Stimulated activated CD8-positive, alpha-beta memory T cell treated with anti-CD3 and anti-CD28 coated beads, Interleukin-7, amount 100 ng/mL, for 1 hour (primary cell): ENCODE measurements at places on chromosomes 12 and 14.
A peak's percentile ranks its signal among the peaks of the same experiment; 100 is the strongest.

DNA sequence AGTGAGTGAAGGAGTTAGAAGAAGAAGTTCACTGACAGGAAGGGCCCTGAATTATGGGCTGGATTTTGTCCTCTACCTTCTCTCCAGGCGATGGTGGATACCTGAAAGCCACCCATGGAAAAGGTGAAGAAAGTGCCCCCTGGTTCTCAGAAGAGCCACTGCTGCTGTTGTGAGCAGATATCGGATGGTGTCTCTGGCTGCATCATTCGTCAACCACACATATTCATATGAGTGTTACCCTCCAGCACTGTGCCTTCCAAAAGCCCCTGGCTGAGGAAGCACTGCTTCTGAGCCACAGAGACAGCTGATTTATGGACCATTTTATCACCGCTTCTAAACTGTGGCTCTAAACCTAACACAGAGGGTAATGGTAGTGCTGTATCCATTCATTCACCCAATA, 2.0 kb upstream of the ACTN1 start:
- no peak for DNase-seq

DNA sequence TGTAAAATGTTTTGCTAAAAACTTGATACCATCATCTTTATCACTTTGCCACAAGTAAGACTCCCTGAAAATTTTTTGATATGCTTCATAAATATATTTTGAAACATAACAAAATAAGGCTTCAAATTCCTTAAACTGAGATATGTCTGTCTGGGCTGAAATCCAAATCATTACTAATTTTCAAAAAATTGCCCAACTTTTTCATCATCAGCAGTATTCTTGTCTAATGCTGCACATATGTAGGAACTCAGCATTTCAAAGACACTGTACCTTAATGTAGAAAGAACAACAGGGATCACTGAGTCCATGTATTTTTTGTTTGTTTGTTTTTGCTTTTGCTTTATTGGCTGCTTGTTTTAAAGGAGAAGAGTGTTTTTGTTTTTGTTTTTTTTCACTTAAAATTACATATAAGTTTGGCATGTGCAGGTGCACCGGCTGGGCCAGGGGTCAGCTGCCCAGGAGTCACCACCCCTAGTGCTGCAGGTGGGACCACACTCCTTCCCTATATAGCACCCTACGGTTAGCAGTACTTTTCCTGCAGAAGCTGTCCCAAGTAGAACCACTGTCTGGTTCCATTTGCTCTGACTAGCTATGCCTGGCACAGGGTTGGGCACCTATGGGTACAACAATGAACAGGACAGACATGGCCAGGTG, 231.2 kb downstream of the PIK3C2G start:
- DNase-seq: no peak

- DNase-seq: peak; percentile 38
These were observed at the start of gene ARID2 for GRCh38 chr12:45729233-45730083. ARID2 (plus strand) TSS chr12:45729706; CDS start chr12:45729837, 131 bp downstream.

GRCh38 chr12:101490286-101490920, 15.3 kb downstream of the SPIC start:
- DNase-seq: no peak

GRCh38 chr14:31435276-31435675, 14.9 kb upstream of the HEATR5A start:
- no peak for DNase-seq
